Cardiac ventricle fibroblast (primary cell): ENCODE measurements at places on chromosomes 5 and 9. TPM values are rescaled to one million over a fixed set of nuclear protein-coding genes. Genes with fewer than 3 reads are reported as not detected.

Gene SLCO6A1
- total RNA-seq, result not detected in 2 replicates

Gene TMEM252
- total RNA-seq, result not detected in 2 replicates

Gene IFNA21
- not detected in 2 replicates for total RNA-seq

Gene ZNF883
- 1.7 and 1.8 TPM in 2 replicates for total RNA-seq

Gene UGCG
- total RNA-seq, result 13.1 and 14.9 TPM in 2 replicates

Gene ECM2
- total RNA-seq, result 39.1 and 50.1 TPM in 2 replicates

Gene KIF27
- 1.1 and 1.6 TPM in 2 replicates for total RNA-seq

Gene CYLC2
- total RNA-seq, result not detected in 2 replicates

Gene HTR1A
- not detected in 2 replicates for total RNA-seq

Gene ZDHHC11B
- 0.31 TPM in 1 of 2 replicates, not detected in the other for total RNA-seq

Gene SAPCD2
- total RNA-seq, result 0.34 and 0.75 TPM in 2 replicates

Gene FOXD4
- 0.12 TPM in 1 of 2 replicates, not detected in the other for total RNA-seq

Gene IFNK
- not detected in 2 replicates for total RNA-seq

Gene FBXO38
- 37.8 and 58.9 TPM in 2 replicates for total RNA-seq

Gene PDE6A
- total RNA-seq, result not detected in 2 replicates

Gene CTXN3
- not detected in 2 replicates for total RNA-seq

Gene ZFYVE16
- 14.9 and 21.7 TPM in 2 replicates for total RNA-seq

Gene TSLP
- total RNA-seq, result 0.24 and 0.94 TPM in 2 replicates

Gene PCDHGA9
- total RNA-seq, result 5.3 and 6.2 TPM in 2 replicates

Gene PPIC
- total RNA-seq, result 80.0 and 88.0 TPM in 2 replicates

Gene TLR4
- 21.0 and 23.4 TPM in 2 replicates for total RNA-seq

Gene RAD1
- total RNA-seq, result 14.4 and 15.8 TPM in 2 replicates

Gene TMEM174
- not detected in 2 replicates for total RNA-seq

Gene OR2Y1
- not detected in 2 replicates for total RNA-seq

Gene FCN2
- total RNA-seq, result not detected in 2 replicates

Gene GFRA3
- total RNA-seq, result not detected in 2 replicates

Gene TAS2R1
- not detected in 2 replicates for total RNA-seq

Gene SPEF2
- 0.98 and 2.8 TPM in 2 replicates for total RNA-seq

Gene PDZD2
- total RNA-seq, result 3.7 and 6.8 TPM in 2 replicates

Gene MYOZ3
- 0.20 and 2.0 TPM in 2 replicates for total RNA-seq

Gene SMC2
- total RNA-seq, result 9.9 and 11.7 TPM in 2 replicates

Gene GFI1B
- total RNA-seq, result not detected in 2 replicates

Gene IL3
- total RNA-seq, result not detected in 2 replicates

Gene STPG3
- total RNA-seq, result not detected in 2 replicates

Gene HARS2
- total RNA-seq, result 20.3 and 21.3 TPM in 2 replicates

Gene HAVCR1
- total RNA-seq, result not detected in 2 replicates

Gene WNK2
- total RNA-seq, result not detected in 2 replicates

Gene SURF4
- 252 and 275 TPM in 2 replicates for total RNA-seq

Gene MRPS27
- total RNA-seq, result 60.2 and 62.3 TPM in 2 replicates

Gene SLC6A3
- 0.05 TPM in 1 of 2 replicates, not detected in the other for total RNA-seq

Gene CAAP1
- 8.5 and 8.7 TPM in 2 replicates for total RNA-seq

Gene MYO10
- total RNA-seq, result 15.7 and 22.0 TPM in 2 replicates

Gene LSM11
- 2.5 and 2.6 TPM in 2 replicates for total RNA-seq

Gene TSSK1B
- total RNA-seq, result 0.10 and 0.12 TPM in 2 replicates

Gene MACROH2A1
- 92.7 and 102 TPM in 2 replicates for total RNA-seq

Gene EQTN
- total RNA-seq, result not detected in 2 replicates

Gene PCDHA9
- 0.05 TPM in 1 of 2 replicates, not detected in the other for total RNA-seq

Gene CDO1
- 3.5 and 7.2 TPM in 2 replicates for total RNA-seq

Gene PCDH1
- 3.3 and 4.9 TPM in 2 replicates for total RNA-seq

Gene FYB1
- total RNA-seq, result 0.24 and 4.4 TPM in 2 replicates

Gene FST
- total RNA-seq, result 10.0 and 10.8 TPM in 2 replicates

Gene TLE4
- total RNA-seq, result 14.2 and 18.4 TPM in 2 replicates

Gene PCDHAC2
- total RNA-seq, result 0.12 and 0.15 TPM in 2 replicates

Gene ANXA2R
- 2.5 and 3.6 TPM in 2 replicates for total RNA-seq

Gene CTSV
- not detected in 2 replicates for total RNA-seq

Gene OR13C2
- not detected in 2 replicates for total RNA-seq

Gene NDUFAF2
- 42.0 and 45.3 TPM in 2 replicates for total RNA-seq

Gene LHX3
- not detected in 2 replicates for total RNA-seq

Gene SPINK13
- total RNA-seq, result 6.4 and 8.4 TPM in 2 replicates
